ENCODE measurements at places on chromosomes 4 and X.

- no peak for DNase-seq
Measured at GRCh38 chrX:14875624-14876023, 2.4 kb downstream of the MOSPD2 start.

DNA sequence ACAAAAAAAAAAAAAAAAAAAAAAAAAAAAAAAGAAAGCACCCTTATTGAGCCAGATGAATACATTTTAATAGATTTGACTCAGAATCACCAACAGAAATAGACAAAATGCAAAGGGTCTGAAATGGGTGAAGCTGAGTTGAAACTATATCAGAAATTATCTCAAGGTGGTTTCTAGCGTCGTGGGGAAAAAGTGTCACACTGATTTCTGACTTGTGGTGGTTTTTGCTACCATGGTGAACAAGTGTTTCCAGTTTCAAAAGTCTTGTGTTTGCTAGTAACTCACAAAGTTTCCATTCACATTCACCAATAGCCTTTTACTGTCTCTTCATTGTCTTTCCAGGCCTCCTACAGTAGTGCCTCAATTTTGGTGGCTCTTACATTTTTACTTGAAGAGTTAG is 135.5 kb downstream of the ARHGAP24 start:
- no peak for DNase-seq

- no peak for DNase-seq
Measured at GRCh38 chrX:40462795-40463194, 118.0 kb upstream of the ATP6AP2 start.

- DNase-seq = no peak
Measured at GRCh38 chrX:20487227-20487626, 220.5 kb upstream of the RPS6KA3 start.

DNA sequence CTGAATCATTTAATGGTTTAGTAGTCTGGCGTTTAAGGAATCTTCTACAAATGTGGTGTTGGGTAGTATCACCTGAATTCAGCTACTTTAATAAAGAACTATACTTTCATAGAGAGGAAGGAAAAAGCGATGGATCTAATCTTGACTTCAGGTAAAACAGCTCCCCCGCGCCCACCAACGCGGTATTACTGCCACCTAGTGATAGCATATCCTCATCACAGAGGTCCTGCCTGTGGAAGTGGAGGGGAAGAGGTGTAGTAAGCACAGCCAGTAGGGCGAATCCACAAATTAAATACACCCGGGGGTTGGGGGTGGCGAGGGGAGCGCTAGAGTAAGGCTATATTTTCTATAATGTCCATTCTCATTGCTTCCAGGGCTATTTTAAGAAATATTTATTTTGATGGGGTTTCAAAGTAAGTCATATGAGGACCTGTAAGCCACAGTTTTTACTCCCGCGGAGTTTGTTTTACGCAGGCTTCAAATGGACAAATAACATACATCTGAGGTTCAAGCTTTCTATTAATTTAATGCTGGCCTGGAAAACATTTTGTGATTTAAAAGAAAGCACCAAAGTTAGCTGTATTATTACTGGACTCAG is 8.3 kb upstream of the DAPP1 start:
- DNase-seq = peak; percentile 28

All from activated CD8-positive, alpha-beta memory T cell treated with anti-CD3 and anti-CD28 coated beads for 48 hours (primary cell).